ENCODE measurements at places on chromosomes 3 and 15.

DNA sequence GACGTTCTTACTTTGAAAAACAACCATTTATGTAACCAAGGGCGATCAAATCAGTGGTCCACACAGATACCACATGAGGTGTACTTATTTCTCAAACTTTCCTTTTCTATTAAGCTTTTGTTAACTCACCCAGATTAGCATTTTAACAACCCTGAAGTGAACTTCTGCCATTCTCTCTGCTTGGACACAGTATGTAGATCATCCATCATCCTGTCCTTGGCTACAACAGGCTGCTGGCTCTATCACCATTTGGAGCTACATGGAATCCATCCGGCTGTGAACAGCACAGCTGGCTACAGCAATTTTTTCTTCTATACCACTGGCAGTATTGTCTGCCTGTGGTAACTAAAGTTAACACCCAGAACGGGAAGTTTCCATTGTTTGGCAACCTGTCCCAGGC, 4.4 kb downstream of the SEMA6D start:
- no peak for DNase-seq

DNA sequence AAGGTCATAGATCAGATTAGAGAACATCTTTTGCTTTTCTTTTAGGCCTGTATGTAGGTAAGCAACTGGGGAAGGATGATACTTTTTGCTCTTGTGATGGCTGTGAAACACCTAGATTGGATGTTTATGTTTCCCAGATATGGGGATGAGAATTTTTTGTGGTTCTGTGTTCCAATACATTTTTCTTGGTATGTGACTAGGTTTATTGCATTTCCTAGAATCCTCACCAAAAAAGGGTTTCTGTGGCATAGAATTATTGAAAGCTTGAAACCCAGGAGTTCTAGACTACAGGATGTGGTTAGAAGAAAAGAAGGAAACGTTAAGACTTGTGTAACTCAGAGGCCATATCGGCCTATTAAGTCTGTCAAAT, 25.8 kb downstream of the OXNAD1 start:
- no peak for DNase-seq

DNA sequence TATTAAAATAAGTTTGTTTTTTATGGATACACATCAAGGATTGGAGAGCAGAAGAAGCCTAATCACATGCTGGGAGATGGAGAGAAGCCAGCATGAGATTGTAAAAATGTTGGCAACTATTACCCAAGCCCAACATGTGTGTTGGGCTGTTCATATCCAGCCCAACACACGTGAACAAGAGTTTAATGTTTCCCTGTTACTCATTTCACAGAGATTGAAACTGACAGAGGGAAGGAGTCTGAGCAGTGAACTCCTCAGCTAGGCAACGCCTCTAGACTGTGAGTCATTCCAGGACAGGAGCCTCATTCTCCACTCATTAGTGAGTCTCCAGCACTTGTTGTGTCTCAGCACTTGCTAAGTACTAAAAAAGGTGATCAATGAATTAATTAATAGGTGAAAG, 43.2 kb upstream of the CMSS1 start:
- no peak for DNase-seq

DNA sequence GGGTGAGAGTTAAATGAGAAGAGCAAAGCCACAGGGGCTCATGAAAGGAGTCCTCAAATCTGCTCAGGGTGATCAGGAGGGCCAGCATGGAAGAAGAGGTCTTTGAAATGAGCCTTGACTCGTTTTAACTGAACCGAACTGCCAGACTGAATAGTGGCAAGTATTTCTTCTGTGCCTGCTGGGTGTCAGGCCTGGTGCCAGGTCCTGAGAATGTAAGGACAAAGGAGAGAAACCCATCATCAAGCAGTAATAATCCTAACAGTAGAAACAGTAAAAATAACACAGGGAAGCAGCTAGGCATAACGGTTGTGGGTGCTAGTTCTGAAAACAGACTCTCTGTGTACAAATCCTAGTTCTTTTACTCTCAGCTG, 40.4 kb upstream of the SMAD3 start:
- no peak for DNase-seq

DNA sequence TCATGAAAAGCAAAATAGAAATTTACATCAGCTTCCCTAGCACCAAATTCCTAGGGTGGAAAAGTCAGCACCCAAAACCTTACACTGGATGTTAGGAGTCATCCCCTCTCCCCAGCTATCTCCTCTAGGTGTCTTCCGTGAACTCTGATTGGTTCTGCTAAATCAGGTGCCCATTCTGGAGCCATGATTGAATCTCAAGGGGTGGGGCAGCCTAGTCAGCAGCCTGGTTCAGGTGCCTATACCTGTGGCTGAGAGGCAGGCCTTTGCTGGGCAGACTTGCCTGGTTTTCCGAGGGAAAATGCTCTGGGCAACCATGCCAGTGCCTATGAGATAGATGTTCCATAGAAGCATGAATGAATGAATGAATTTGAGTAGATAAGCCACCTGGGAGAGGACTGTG, 336.7 kb downstream of the LRTM1 start:
- no peak for DNase-seq

DNA sequence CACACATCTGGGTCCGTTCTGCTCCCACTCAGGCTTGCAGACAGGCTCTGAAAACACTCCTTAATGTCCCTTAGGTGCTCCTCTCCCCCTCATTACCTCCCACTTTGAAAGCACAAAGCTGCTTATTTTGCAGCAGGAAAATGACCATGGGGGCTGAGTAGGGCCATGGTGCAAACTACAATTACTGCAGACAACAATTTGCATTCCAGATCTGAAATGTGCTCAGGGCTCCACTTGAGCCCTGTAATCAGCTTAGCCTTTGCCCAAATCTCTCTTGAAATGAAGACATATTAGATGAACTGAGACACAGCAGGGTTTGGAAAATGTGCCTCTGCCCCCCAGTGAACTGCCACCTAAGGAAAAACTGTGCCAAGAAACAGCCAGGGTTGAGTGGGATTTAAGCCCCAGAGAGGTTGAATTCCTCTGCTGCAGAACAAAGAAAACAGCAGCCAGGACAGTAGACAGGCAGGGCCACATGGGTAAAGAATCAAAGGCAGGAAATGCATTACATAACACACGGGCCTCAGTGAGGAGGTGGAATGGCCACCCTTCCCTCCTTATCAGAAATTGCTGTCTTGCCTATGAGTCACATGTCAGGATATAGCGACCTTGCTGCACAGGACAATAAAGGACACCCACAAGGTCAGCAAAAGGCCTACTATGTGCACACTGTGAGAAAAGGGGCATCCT, 126.8 kb upstream of the ARHGEF3 start:
- DNase-seq, result no peak

GRCh38 chr3:1962396-1963088, 136.1 kb upstream of the CNTN4 start:
- DNase-seq, result no peak

- no peak for DNase-seq
These were observed 219.1 kb upstream of the FEZF2 start for GRCh38 chr3:62592408-62592807.

GRCh38 chr15:67276666-67277065, 22.1 kb downstream of the IQCH start:
- no peak for DNase-seq

DNA sequence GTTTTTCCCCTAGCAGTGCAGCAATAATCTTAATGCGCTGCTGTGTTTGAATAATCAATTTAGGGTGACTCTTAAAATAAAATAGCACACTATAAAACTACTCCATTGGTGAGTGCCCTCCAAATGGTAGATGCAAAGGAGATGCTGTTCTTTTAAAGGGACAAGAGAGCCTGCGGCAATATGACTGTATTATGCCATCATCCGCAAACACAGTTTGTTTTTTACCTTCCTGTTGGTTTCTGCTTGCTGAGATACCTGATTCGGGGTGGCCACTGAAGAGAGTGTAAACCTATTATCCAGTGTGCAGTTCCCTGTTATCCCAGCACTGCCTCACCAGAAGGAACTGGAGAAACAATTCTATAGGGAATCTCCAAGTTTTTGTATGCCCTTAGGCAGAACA, 523.1 kb upstream of the TGFBR2 start:
- no peak for DNase-seq

- no peak for DNase-seq
These were observed 80.2 kb downstream of the BFSP2 start for GRCh38 chr3:133479895-133480669.

GRCh38 chr3:188067932-188068331, 86.0 kb upstream of the LPP start:
- DNase-seq, result no peak

DNA sequence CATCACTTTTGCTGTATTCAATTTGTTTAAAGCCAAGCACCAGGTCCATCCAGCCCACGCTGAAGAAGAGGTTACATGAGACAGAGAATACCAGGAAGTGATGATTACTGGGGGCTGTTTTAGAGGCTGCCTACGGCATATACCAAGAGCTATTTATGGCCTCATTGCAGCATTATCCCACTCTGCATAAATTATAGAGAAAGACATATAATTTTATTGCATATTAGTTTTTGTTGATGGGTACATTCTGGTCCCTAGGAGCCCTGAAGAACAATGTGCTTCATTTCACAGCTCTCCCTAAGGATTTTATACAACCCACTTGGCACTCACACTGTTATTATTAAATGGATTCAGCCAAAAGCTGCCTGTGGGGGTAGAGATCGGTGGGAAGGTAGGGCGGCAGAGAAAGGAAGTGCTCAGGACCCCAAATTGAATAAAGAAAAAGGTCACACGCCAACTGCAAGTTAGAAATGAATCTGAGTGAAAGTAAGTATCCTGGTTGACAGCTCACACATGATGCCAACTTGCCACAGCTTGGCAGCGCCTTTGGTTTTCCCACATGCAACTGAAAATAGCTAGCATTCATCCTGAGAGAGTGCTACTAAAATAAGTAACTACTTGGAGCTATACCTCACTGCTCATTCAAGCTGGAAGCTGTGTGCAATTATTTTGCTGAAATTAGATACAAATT, 73.7 kb downstream of the CCNL1 start:
- DNase-seq, result peak; percentile 60

- DNase-seq, result peak; percentile 35
These were observed 108.0 kb downstream of the CMSS1 start for GRCh38 chr3:99925584-99926230.

- DNase-seq, result no peak
These were observed 258.5 kb downstream of the PTPRG start for GRCh38 chr3:61819861-61820260.

- DNase-seq, result no peak
These were observed 6.8 kb downstream of the CD96 start for GRCh38 chr3:111548756-111549155.

- no peak for DNase-seq
These were observed 31.9 kb downstream of the ACAN start for GRCh38 chr15:88835119-88835518.

- DNase-seq, result peak; percentile 52
These were observed 164.5 kb downstream of the MEGF11 start for GRCh38 chr15:66089049-66089448.

GRCh38 chr15:34262362-34262761, 37.5 kb downstream of the EMC4 start:
- DNase-seq, result no peak

DNA sequence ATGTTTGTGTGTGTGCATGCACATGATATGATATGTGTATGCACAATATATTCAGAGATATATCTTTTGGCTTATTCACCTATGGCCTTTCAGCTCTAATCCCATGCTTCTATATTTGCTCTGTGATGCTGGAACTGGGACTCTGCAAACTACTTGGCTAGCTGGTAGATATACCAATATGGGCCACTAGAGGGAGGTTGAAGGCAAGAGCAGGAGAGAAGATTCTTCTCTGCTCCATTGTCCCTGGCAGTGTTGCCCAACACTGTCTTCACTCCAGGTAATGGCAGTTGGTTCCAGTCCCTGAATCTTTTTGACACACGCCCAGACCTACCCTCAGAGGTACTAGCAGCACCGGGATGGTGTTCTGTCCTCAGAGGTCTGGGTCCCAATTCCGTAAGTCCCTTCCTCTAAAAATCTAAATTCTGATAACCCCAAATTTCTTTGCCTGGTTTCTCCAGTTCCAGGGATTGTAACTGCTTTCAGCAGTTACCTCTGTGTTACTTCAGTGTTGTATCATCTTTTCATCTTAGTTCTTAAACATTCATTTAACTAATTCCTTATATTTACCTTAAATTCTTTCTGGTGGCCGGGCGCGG, 44.7 kb downstream of the GTPBP8 start:
- DNase-seq, result no peak

- no peak for DNase-seq
These were observed 94.1 kb upstream of the CHL1 start for GRCh38 chr3:102484-102883.

- DNase-seq, result no peak
These were observed 74.2 kb upstream of the SATB1 start for GRCh38 chr3:18499301-18499700.

DNA sequence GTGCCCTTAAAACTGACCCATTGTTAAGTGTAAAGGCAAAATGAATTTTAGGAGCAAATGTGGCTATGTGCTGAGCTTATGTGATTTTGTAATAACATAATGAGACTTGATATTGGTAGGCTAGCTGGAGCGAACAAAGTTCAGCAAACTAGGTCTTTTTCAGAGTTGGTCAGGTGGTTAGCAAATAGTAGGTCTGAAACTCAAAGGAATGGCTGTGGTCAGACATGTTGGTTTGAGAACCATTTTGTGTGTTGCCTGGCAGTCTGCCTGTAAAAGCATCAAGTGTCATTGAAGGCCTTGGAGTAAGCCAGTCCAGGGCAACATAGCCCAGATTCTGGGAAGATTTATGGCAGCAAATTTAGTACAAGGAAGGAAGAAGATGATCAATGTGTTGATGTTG, 16.4 kb downstream of the FBXO22 start:
- no peak for DNase-seq

- no peak for DNase-seq
These were observed 189.2 kb upstream of the SLCO3A1 start for GRCh38 chr15:91664224-91664836.

DNA sequence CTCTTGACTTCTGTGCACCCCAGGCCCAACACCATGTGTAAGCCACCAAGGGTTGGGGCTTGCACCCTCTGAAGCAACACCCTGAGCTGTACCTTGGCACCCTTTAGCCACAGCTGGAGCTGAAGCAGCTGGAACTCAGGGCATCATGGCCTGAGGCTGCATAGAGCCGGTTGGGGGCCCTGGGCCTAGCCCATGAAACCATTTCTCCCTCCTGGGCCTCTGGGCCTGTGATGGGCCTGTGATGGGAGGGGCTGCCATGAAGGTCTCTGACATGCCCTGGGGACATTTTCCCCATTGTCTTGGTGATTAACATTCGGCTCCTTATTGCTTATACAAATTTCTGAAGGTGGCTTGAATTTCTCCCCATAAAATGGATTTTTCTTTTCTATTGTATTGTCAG, 22.4 kb upstream of the ADAMTSL3 start:
- no peak for DNase-seq

GRCh38 chr3:42094128-42094527, 3.0 kb downstream of the TRAK1 start:
- no peak for DNase-seq

DNA sequence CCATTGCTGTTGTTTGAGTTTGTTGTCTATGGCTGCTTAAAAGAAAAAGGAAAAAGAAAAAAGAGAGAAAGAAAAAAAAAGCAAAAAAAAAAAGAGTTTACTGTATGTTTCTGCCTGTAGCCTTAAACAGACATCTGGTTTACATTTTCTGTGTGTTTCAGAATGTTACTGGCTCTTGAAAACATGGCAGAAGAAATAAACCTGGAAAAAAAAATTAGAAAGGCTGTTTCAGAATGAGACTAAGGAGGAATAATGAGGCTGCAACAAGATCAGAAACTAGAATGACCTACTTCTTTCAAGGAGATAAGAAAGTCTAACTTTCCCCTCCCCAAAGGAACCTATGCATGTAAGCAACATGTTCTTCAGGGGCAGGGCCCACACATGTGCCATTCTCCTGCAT, 292.1 kb downstream of the DIPK2A start:
- DNase-seq, result no peak

GRCh38 chr3:177340243-177340830, 143.1 kb upstream of the TBL1XR1 start:
- DNase-seq, result no peak

Data from gastrocnemius medialis (tissue), 4 donors.